CD4-positive, alpha-beta memory T cell (primary cell): ENCODE measurements at places on chromosomes 4 and X. TPM values are rescaled to one million over a fixed set of nuclear protein-coding genes. Genes with fewer than 3 reads are reported as not detected.

- H3K27me3 ChIP-seq: no peaks in the 10 kb centered on the region
- no peak for DNase-seq
- no peak overlapping the region for H3K4me3 ChIP-seq
- no peaks in the 10 kb centered on the region for H3K4me1 ChIP-seq
- H3K36me3 ChIP-seq: no peaks in the 10 kb centered on the region
- no peak overlapping the region for H3K27ac ChIP-seq
These were observed 41.0 kb downstream of the GAB1 start for GRCh38 chr4:143377611-143378099.

- no peaks in the 10 kb centered on the region for H3K36me3 ChIP-seq
- H3K27me3 ChIP-seq: no peaks in the 10 kb centered on the region
- no peak for DNase-seq
- no peaks in the 10 kb centered on the region for H3K4me1 ChIP-seq
- no peak overlapping the region for H3K27ac ChIP-seq
These were observed 104.1 kb downstream of the ZNF518B start for GRCh38 chr4:10353110-10353509.

DNA sequence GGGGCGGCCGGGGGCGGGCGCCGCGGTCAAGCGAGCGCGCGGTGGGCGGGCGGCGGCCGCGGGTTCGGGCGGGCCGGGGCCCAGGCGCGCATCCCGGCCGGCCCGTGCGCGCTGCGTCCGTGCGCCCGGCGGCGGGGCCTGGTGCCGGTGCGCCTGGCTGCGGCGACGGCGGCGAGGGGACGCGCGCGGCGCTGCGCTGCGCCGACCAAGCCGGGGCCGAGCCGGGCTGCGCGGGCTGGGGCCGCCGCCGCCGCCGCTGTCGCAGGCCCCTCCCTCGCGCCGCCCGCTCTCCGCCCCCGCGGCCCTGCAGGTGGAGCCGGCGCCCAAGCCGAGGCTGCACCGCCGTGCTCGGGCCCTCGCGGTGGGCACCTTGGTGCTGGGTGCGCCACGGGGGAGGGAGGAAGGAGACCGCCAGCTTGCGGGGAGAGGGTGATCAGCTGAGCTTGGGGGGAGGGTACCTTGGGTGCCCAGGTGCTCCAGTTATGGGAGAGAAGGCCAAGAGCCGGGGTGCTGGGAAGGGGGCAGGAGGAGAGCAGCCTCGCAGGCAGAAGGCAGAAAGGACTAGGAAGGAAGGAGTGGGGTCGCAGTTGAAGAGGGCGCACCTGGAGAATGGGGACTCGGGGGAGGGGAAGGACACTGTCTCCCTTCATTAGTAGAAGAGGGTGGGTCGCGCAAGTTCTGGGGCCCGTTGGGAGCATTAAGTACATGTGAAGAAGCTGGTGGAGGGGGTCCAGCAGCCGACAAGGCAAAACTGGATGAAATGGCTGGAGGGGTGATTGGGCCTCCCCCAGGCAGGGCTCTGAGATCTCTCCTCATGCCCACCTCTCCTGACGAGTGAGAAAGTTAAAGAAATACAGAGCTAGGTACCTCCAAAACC lies at the start of gene PPP2R2C:
Gene PPP2R2C, minus strand, starts transcription at position 228 of the 877 bp plus-strand sequence. CDS start 385 bp downstream, outside the sequence.
- DNase-seq: no peak
- peaks cover 24% of the 10 kb centered on the region for H3K27me3 ChIP-seq
- H3K4me3 ChIP-seq: no peak within 1 kb of the TSS
- no peaks in the 10 kb centered on the region for H3K4me1 ChIP-seq

GRCh38 chr4:147547314-147548056 lies 66.6 kb downstream of the EDNRA start:
- no peaks in the 10 kb centered on the region for H3K27me3 ChIP-seq
- no peaks in the 10 kb centered on the region for H3K36me3 ChIP-seq
- H3K4me3 ChIP-seq: no peak overlapping the region
- DNase-seq: no peak
- no peak overlapping the region for H3K27ac ChIP-seq

- no peak overlapping the region for H3K4me3 ChIP-seq
- no peaks in the 10 kb centered on the region for H3K36me3 ChIP-seq
- no peak overlapping the region for H3K27ac ChIP-seq
- H3K27me3 ChIP-seq: no peaks in the 10 kb centered on the region
- no peak for DNase-seq
- no peaks in the 10 kb centered on the region for H3K4me1 ChIP-seq
These were observed 189.2 kb downstream of the SHROOM3 start for GRCh38 chr4:76624241-76624681.

- H3K27me3 ChIP-seq: no peaks in the 10 kb centered on the region
- no peak overlapping the region for H3K27ac ChIP-seq
- H3K4me1 ChIP-seq: no peaks in the 10 kb centered on the region
- H3K4me3 ChIP-seq: no peak overlapping the region
These were observed 72.9 kb downstream of the WDR19 start for GRCh38 chr4:39255266-39255665.

GRCh38 chr4:126869967-126870366 lies 762.8 kb upstream of the INTU start:
- H3K27me3 ChIP-seq: no peaks in the 10 kb centered on the region
- no peak for DNase-seq
- H3K27ac ChIP-seq: no peak overlapping the region
- no peaks in the 10 kb centered on the region for H3K36me3 ChIP-seq
- no peaks in the 10 kb centered on the region for H3K4me1 ChIP-seq

DNA sequence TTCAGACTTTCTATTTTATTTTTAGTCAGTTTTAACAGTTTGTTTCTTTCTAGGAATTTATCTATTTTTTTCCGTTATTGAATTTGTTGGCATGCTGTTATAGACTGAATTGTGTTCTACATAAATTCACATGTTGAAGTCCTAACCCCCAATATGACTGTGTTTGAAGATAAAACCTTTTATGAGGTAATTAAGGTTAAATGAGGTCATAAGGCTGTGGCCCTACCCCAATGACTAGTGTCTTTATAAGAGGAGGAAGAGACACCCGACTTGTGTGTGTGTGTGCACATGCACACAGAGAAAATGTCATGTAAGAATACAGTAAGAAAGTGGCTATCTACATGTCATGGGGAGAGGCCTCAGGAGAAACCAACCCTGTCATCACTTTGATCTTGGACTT lies 146.3 kb downstream of the BRWD3 start:
- no peaks in the 10 kb centered on the region for H3K36me3 ChIP-seq
- no peaks in the 10 kb centered on the region for H3K4me1 ChIP-seq
- H3K27ac ChIP-seq: no peak overlapping the region
- H3K27me3 ChIP-seq: no peaks in the 10 kb centered on the region
- no peak overlapping the region for H3K4me3 ChIP-seq
- no peak for DNase-seq

The TSPAN7 gene
- 0.72 TPM for total RNA-seq

The COL4A6 gene
- not detected for total RNA-seq
